IPS DF 6.9 (cell line): ENCODE measurements at places on chromosomes 6 and 20.

- DNase-seq = no peak
Measured at GRCh38 chr6:20402342-20403069, 827 bp downstream of the E2F3 start.

GRCh38 chr6:3457710-3458602, 1.1 kb upstream of the SLC22A23 start:
- no peak for DNase-seq

- DNase-seq = no peak
Measured at GRCh38 chr6:147806697-147807096, 298.2 kb downstream of the SAMD5 start.

DNA sequence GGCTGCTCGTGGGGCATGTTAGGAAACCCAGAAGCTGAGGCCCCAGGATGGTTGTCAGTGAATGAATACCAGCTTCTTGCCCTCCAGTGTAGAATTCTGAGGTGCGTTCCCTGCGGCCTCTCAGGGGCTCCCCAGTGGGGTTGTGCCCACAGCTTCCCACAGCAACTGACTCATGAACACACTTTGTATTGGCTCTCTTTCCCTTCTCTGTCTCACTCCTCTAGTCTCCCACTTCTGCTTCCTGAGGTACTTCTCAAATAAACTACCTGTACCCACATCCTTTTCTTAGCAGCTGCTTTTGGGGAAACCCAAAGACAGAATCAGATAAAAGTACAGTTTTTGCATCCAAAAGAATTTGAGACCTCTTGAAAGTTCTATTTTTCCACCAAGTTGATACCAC, 107.7 kb upstream of the JAG1 start:
- no peak for DNase-seq

GRCh38 chr20:20409331-20409730, 41.4 kb downstream of the INSM1 start:
- no peak for DNase-seq

GRCh38 chr20:11497545-11497944, 420.1 kb upstream of the BTBD3 start:
- DNase-seq = no peak

- no peak for DNase-seq
Measured at GRCh38 chr6:36851626-36852025, 12.4 kb upstream of the CPNE5 start.

GRCh38 chr20:8807480-8808201, 261.2 kb upstream of the PLCB4 start:
- DNase-seq = no peak

- DNase-seq = no peak
Measured at GRCh38 chr6:168081858-168082546, 3.0 kb upstream of the FRMD1 start.

- DNase-seq = no peak
Measured at GRCh38 chr6:105430685-105431084, 27.8 kb upstream of the PREP start.

DNA sequence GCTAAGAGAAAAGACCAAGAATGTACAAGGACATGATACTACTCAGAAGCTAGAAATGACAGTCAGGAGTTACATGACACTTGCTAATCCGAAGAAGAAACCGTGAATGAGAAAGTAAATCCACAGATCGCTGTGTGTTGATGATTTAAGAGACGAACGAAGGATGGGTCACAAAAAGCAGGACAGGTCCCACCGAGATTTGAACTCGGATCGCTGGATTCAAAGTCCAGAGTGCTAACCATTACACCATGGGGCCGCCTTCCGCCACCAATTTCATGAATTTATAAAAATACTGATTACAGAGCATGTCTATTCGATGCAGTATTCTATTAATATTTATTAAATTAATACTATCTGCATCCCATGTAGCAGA, 54.0 kb upstream of the BTN3A2 start:
- no peak for DNase-seq

DNA sequence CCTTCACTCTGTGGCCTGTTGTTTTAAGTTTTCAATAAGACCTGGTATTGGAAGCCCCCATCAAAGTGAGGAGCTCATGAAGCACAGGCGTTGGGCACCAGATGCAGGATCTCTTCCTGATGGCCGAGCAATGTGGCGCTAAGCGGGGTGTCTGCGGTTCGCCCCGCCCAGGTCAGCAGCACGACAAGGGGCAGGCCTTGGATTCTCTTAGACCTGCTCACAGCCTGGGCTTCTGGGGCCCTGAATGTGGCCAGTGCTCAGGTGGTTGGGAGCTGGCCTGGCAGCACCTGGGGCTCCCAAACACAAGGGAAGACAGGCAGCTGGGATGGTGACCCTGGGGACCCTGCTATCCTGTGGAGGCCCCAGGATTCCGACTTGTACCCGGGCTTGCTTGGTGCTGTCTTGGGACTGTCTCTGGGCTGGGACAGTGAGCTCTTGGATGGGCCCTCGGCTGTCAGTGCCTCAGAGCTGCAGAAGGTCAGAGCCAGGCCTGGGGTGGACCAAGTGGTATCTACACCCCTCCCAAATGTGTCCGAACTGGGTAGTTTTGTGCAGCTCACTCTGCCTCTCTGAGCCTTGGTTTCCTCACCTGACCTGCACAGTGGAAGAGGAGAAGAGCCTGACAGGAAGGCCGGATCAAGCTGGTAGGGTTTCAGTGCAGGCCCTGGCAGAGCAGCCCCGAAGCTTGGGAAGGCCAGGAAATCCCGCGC, 69.1 kb downstream of the PHACTR3 start:
- no peak for DNase-seq

- no peak for DNase-seq
Measured at GRCh38 chr6:128117916-128118315, 217.1 kb upstream of the THEMIS start.

- no peak for DNase-seq
Measured at GRCh38 chr6:149437212-149437611, 37.1 kb downstream of the SUMO4 start.

- DNase-seq = no peak
Measured at GRCh38 chr6:72999995-73000394, 225.3 kb downstream of the KHDC1L start.

DNA sequence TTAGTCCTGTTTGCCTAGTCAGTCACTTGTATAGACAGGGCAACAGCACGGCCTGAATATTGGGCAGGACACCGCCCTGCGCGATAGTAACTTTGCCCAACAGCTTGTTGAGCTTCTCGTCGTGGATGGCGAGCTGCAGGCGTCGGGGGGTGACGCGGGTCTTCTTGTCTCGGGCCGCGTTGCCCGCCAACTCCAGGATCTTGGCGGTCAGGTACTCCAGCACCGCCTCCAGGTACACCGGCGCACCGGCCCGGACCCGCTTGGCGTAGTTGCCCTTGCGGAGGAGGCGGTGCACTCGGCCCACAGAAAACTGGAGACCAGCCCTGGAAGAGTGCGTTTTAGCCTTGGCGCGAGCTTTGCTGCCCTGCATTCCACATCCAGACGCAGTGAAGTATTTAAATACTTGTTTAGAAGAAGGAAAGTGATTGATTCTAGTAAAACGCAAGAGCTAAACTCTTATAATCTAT, 92.8 kb upstream of the BTN3A2 start:
- no peak for DNase-seq

DNA sequence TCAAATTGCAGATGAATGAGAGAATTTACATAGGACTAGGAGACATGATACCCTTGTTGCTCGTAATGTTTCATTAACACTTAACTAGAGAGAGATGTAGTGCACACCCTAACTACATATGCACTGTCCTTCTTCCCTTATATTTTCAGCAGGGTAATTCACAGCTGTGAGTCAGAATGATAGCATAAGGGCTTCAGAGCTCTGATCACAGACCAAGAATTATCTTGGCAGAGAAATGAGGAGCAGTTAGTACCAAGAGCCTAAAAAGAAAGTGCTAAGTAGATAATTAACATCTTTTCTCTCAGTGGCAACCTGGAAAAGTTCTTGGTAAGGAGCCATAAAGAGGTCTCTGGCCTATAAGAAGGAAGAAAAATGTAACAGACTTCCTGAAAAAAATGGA, 35.8 kb downstream of the GRIK2 start:
- no peak for DNase-seq

DNA sequence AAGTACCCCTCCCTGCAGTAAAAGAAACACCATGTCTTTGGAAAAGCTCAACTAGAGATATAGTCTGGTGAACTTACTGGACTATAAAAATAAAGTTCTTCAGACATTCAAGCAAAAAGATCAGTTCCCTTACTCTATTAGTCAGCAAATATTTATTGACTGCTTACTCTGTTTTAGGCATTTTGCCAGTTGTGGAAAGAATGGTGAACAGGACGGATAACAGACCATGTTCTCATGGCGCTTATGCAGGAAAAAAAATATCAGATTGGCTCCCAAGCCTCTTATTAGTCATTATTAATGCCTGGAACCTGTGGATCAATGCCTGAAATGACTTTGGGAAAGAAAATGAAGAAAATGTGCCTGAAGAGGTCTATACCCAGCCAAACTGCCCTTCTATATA, 282.2 kb upstream of the EPHA7 start:
- DNase-seq = no peak

DNA sequence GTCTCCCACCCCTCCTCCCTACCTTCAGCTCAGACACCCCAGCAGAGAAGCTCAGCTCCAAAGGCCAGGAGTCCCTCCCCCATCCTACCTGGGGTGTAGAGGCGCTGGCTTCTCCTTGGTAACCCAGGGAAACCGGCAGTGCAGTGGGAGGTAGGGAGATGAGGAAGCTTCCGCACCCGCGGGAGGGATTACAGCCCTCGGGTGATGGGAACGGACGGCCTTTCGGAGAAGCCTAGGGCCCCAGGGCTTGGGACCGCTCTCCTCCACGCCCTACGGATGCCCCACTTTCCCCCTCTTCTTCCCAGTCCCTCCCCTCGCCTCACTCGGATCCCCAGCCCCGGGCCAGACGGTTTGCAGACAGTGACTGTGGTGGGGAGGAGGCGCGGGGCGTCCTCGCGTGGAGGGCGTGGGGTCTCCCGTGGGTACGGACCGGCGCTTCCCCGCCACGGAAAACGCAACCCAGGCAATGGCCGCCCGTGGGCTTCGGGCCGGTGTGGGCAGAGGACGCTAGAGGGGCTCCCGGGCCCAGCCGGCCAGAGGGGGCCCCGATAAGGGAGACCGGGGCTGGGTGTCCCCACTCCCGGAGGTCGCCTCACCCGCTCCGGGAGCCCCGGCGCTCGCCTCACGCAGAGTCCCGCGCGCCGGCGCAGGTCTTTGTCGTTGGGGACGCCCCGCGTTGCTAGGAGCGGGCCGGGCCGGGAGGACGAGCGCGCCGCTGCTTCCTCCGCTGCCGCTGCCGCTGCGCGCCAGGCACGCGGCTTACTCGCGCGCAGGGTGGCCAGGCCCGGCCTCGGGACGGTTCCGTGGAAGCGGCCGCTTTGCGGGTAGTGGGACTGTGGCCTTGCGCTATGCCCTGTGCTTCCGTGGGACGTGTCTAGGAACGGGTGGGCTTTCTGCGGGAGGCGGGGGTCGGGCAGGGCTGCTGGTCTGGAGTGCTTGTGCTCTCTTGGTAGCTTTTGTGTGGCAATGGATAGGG, 15.8 kb downstream of the AARS2 start:
- DNase-seq = no peak

- DNase-seq = no peak
Measured at GRCh38 chr6:3665608-3666007, 85.9 kb downstream of the PXDC1 start.

DNA sequence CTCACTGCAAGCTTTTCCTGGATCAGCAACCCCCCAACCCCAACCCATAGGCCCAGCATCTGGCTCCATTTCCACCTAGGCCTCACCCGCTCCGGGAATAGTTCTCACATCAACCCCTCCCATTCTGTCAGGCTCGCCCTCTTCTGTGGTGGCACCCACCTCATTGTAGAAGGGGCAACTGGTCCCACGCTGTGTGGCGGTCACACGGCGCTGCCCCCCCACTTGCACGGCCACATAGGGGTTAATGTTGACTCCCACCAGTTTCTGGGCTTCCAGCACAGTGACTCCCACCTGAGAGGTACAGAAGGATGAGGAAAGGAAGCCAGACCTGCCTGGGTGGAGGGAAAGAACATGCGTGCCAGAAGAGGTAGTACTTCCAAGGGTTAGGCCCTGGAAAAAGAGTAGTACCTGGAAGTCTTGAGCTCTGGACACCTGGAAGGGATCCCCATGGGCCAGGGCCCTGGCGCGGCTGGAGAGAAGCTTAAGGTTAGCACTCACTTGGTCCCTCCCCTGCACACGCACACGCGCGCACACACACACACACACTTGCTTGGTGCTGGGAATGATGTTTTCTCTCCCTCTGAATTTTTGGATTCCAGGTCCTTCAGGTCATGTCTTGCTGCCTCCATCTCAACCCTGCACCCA, 12.7 kb upstream of the SPAG4 start:
- no peak for DNase-seq

DNA sequence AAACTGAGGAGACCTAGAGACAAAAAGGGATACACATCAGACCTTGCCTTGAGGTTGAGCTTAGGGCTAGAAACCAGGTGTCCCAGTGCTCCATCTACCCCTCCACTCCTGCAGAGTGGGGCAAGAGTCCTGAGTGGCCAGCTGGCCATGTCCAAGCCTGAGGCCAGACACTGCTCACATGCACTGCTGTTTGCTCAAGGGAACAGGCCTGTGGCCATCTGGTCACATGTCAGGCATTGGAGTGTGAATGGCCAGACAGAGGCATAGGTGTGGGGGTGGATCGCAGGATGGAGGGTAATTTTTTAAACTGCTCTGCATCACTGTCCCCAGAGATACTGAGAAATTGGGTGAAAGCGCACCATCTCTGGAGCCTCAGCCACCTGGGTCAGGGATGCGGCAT, 30.5 kb downstream of the MAFB start:
- DNase-seq = no peak

DNA sequence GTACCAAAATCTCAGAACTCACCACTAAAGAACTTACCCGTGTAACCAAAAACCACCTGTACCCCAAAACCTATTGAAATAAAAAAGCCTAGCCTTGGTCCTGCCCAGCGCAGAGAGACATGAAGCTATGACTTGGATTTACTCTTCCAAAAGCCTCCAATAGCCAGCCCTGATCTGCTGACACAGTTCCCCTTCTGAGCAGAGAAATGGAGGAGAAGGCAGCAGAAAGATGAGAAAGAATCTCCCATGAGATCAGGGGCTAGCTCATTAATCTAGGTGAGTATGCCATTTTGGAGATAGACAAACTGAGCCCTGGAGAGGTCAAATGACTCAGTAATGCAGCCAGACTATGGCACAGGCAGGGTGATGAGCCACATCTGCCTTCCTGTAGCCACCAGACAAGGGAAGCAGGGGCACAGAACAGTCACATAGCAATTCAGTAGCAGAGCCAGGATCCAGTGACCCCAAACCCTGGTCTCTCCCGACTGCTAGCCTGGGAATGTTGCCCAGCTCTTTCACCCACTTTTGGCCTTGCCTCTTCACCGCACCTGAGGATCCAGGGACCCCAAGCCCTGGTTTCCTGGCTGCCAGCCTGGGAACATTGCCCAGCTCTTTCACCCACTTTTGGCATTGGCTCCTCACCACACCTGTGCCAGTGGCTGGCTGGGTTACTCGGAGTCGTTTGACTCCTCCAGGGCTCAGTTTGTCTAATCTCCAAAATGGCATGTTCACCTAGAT, 7.2 kb upstream of the SDCBP2 start:
- DNase-seq = no peak

GRCh38 chr6:4817551-4817950, 41.3 kb downstream of the CDYL start:
- DNase-seq = no peak

GRCh38 chr6:54002116-54002515, 109.1 kb upstream of the MLIP start:
- no peak for DNase-seq

- DNase-seq = no peak
Measured at GRCh38 chr20:45010399-45010828, 44.1 kb downstream of the STK4 start.
